ENCODE measurements at places on chromosomes 1 and 21.
A peak's percentile ranks its signal among the peaks of the same experiment; 100 is the strongest.

GRCh38 chr21:45434645-45435217, 29.8 kb downstream of the COL18A1 start:
- no peak for DNase-seq

DNA sequence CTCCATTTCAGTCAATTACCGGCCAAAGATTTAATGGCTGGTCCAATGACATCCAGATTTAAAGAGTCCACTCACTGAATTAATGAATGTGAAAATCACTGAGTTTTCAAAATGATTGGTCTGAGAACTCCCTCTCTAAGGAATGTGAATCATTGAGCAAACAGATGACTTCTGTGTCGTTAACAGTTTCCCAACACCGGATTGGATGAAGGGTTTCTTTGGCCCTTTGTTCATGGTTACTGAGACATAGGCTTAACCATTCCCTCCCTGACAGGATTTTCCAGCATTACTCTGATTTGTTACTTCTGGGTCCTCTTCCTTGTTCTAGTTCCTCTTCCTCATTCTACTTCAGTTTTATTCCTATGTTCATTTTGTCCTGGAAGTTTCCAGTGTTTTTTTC, 1.5 kb upstream of the CLDN17 start:
- peak; percentile 0 for DNase-seq

DNA sequence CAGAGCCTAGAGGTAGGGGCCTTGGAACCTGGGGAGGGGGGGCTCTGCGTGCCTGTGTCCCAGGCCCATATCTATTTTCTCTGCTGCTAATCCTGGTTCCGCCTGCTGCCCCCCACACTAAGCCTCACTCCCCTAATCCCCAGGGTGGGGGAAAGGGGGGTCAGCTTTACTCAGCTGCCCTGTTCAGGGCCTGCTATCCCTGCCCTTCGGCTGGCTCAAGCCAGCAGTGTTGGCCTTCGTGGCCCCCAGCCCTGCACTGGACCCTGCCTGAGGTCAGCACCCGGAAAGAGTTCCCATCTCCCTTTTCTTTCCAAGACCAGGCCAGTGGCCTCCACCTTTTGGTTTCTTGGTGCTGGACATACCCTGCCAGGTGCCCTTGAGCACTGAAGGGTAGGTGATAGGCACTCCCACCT, 8.4 kb downstream of the ZBTB7B start:
- no peak for DNase-seq

- DNase-seq = no peak
Observed at GRCh38 chr1:70498666-70499065, 87.6 kb downstream of the CTH start.

- peak; percentile 13 for DNase-seq
Observed at GRCh38 chr1:45953934-45954847, 150.8 kb downstream of the MAST2 start.

DNA sequence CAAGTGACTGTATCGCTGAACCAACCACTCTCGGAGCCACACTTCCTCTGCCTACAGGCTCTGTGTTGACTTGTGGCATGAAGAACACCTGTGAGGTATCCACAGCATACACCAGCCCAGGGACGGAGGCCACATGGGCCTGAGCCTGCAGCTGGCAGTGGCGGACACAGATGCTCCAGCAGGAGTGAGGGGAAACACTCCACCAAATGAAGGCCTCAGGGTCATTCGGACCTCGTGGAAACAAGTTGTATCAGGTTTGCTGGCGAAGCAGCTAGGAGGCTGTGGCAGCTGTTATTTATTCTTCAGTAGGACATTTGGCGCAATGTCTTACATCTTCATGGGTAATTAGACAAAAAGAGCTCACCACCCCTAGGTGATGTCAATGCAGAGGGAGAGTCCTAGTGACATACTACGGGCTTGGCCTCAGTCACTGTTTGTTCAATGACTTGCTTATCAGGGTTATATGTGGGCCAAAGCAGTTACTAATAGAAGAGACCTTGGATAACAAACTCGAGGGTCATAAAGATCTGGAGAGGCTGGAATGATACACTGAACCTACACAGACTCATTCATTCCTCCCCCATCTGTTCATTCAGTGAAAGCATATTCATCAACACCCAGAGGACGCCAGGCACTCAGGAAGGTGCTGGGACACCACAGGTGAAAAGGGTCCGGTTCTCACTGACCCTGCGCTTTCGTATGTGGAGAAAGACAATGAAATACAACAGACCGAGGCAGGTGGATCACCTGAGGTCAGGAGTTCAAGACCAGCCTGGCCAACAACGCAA, 11.6 kb upstream of the ETS2 start:
- DNase-seq = no peak

DNA sequence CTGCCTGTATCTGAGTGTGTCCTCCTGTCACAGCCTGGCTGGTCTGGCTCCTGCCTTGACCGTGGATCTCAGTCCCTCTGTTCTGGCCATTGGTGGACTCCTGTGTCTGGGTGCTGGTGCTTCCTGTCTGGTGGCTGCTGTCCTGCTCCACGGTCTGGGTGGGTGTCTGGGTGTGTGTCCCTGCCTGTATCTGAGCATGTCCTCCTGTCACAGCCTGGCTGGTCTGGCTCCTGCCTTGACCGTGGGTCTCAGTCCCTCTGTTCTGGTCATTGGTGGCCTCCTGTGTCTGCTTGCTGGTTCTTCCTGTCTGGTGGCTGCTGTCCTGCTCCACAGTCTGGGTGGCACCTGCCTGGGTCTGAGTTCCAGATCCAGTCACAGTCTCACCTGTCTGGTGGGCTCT, 4.0 kb downstream of the CRNN start:
- DNase-seq = no peak

GRCh38 chr1:239233626-239234025, 152.7 kb upstream of the CHRM3 start:
- peak; percentile 12 for DNase-seq

- DNase-seq = no peak
Observed at GRCh38 chr1:169588785-169589485, 2.7 kb upstream of the F5 start.

- DNase-seq = no peak
Observed at GRCh38 chr1:56639211-56639610, 5.9 kb upstream of the PRKAA2 start.

- no peak for DNase-seq
Observed at GRCh38 chr1:83961571-83962295, 37.2 kb downstream of the TTLL7 start.

DNA sequence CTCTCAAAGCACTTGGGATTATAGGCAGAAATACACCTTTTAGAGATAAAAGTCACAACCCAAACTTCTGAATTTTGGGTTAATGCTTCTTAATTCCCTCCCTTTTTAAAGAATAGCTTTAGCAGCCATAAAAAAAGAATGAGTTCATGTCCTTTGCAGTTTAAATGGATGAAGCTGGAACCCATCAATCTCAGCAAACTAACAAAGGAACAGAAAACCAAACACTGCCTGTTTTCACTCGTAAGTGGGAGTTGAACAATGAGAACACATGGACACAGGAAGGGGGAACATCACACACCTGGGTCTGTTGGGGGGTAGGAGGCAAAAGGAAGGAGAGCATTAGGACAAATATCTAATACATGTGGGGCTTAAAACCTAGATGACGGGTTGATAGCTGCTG, 55.8 kb downstream of the SLC27A3 start:
- DNase-seq = no peak

Data from suppressor macrophage treated with lipopolysaccharide for 1 hour (primary cell).